ENCODE measurements at places on chromosomes 3 and 15. TPM values are rescaled to one million over a fixed set of nuclear protein-coding genes. Genes with fewer than 3 reads are reported as not detected.

DNA sequence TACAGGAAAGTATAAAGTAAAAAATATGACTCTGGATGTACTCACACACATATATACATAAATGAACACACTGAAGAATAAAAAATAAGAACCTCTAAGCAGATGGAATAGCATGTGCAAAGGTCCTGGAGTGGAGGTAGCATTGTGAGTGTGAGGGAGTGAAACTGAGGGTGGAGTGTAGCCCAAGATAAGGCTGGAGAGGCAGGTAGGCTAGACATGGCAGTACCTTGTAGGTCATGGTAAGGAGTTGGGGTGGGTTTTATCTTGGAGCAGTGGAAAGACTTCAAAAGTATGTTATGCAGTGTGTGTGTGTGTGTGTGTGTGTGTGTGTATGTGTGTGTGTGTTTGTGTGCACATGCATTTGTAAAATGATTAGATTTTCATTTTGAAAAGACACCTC, 49.5 kb downstream of the TLNRD1 start:
- DNase-seq: no peak

- DNase-seq: no peak
These were observed 63.6 kb downstream of the PROS1 start for GRCh38 chr3:93910097-93910496.

GRCh38 chr3:122564155-122564912, at the start of the genes DTX3L and PARP9:
Gene DTX3L, plus strand, starts transcription at chr3:122564338. Its CDS starts 89 bp downstream, at chr3:122564427.
Gene PARP9, minus strand, starts transcription at chr3:122564300. Its CDS starts 4,680 bp downstream, at chr3:122559620.
- DNase-seq: peak; percentile 68

The EXOSC7 gene
- total RNA-seq: 36.9 TPM

GRCh38 chr3:174767406-174767805, 91.7 kb upstream of the NAALADL2 start:
- no peak for DNase-seq

The EAF1 gene
- total RNA-seq: 31.5 TPM

GRCh38 chr3:119481079-119481478, 12.3 kb downstream of the POGLUT1 start:
- DNase-seq: no peak
